ENCODE measurements at places on chromosomes 4 and X.

- DNase-seq, result peak; percentile 38
Measured at GRCh38 chr4:124777007-124777406, 64.5 kb upstream of the ANKRD50 start.

GRCh38 chr4:107619066-107619465 lies 101.0 kb downstream of the PAPSS1 start:
- peak; percentile 86 for DNase-seq

DNA sequence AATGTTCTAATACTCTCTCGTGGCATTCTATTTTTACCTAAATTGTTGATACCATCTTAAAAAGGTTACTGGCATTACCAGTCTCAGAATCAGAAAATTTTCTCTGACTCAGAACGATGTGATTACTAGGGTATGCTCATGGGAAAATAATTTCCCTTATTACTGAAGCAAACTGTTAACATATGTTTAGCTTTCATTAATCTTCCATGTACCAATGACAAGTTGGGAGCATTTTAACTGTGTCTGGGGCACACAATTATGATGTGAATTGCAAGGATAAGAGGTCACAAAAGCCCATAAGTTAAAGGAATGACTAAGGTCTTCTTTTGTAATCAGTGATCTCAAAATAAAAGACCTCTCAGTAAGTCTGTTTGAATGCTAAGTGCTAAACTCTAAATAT lies 1254.6 kb downstream of the PCDH18 start:
- DNase-seq, result no peak

GRCh38 chr4:10066206-10066605 lies 44.9 kb upstream of the SLC2A9 start:
- DNase-seq, result no peak

GRCh38 chrX:65136424-65136823 lies 160.2 kb upstream of the ZC4H2 start:
- DNase-seq, result no peak

GRCh38 chr4:89319756-89320155 lies 12.2 kb upstream of the GPRIN3 start:
- no peak for DNase-seq

DNA sequence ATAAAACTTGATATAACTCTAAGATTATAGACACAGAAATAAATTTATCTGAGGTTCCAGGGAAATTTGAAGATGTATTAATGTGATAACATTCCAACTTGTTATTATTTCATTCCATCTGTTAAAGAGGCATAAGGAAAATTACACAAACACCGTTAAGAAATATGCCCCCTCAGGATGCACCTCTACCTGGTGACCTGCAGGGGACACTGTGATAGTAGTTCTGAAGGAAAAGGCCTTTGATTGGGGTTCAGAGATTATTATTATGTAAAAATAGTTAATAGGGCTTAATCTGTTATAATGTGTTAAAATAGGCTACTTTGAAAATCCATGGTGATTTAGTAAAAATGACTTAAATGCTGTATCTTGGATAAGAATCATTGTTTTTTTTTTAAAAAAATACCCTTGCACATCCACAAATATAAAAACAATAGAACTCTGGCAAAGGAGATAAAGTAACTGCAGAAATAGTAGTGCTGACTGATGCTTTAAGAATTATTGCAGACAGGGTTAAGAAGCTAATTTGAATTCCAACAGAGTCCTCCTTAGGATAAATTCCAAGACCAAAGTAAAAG lies 6.1 kb upstream of the ABRAXAS1 start:
- peak; percentile 34 for DNase-seq

- no peak for DNase-seq
Measured at GRCh38 chr4:141705747-141706377, 69.5 kb downstream of the IL15 start.

DNA sequence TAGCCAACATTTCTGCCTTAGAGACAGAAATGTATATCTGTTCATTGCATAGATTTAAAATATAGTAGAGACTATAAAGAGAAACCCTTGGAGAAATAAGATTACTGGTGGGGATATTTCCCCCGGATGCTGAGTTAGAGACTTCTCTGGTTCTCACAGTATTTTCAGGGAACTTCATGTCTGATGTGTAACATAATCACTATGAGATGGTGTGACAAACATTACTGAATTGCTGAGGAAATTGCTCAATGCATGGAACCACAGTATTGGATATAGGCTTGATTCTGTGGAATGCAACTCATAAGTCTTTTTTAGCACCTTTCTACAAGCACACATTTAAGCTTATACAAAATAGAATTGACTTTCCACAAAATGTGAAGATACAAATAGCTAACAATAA lies 152.7 kb downstream of the SOWAHB start:
- peak; percentile 76 for DNase-seq

DNA sequence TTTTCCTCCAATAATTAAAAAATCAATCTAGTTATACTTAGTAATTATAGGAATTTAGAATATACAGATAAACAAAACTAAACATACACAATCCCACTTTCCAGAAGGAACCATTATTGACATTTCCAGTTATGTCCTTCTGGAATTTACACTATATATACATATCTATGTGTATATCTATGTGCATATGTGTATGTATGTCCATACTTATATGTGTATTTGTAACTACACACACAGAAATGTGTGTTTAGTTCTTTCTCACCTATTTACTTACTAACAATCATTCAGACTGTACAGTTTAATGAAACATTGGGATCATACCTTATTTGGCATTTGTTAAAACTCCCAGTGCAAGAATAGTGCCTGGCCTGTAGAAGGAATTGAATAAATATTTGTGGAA lies 126.4 kb downstream of the FHIP1A start:
- no peak for DNase-seq

DNA sequence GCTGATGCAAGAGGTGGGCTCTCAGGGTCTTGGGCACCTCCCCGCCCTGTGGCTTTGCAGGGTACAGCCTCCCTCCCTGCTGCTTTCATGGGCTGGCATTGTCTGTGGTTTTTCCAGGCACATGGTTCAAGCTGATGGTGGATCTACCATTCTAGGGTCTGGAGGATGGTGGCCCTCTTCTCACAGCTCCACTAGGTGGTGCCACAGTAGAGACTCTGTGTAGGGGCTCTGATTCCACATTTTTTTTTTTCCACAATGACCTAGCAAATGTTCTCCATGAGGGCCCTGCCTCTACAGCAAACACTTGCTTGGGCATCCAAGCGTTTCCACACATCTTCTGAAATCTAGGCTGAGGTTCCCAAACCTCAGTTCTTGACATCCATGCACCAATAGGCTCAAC lies 657.9 kb upstream of the CT83 start:
- DNase-seq, result no peak

DNA sequence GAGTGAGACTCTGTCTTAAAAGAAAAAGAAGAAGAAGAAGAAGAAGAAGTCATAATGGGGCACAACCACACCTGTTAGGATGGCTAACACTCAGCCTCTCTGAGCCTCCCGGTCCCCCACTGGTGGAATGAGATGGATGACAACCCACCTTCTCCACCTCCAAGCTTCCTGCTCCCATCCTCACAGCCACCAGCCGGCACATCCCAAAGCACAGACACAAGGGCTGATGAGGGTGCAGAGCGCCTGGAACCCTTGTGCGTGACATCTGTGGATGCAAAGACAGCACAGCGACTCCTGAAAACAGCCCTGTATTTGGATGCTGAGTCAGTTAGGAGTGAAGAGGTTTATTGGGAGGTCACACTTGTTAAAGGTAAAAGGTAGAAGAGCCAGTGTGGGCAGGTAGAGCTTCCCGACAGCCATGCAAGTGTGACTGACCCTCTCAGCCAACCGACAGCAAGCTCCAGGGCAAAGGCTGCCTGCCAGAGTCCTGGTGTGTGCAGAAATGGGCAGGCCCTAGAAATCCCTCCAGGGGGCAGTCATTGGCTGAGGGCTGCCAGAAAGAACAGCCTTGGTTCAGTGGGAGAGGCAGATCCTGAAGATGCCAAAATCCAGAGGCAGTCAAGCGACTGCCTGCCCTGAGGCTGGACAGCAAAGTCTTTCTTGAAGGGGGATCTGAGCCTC lies 26.6 kb upstream of the MAN2B2 start:
- DNase-seq, result peak; percentile 53

DNA sequence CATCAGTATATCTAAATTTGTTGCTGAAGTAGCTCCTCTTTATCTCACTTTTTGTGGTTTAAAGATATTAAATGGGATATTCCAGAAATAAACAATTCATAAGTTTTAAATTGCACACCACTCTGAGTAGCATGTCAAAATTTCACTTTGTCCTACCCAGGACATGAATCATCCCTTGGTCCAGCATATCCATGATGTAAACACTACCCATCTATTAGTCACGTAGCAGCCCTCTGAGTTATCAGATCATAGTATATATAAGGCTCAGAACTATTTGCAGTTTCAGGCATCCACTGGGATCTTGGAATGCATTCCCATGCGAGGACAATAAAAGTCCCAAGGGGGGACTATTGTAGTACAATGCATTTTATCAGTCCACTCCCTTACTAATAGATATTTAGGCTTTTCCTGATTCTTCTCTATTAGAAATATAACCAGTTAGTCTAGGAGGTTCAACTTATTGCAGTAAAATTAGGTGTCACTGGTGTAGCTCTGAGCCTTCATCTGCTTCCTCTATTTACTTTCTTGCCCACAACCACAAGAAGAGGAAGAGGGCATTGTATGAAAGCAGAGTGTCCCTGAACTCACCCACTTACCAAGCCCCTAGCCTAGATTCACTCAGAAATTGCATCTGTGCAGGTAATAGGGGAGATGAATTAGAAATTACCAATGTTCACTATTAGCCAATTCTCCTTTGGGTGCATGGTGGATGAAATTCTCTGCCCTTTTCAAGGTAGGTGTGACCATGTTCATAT lies 409.8 kb upstream of the GALNT7 start:
- DNase-seq, result peak; percentile 88

DNA sequence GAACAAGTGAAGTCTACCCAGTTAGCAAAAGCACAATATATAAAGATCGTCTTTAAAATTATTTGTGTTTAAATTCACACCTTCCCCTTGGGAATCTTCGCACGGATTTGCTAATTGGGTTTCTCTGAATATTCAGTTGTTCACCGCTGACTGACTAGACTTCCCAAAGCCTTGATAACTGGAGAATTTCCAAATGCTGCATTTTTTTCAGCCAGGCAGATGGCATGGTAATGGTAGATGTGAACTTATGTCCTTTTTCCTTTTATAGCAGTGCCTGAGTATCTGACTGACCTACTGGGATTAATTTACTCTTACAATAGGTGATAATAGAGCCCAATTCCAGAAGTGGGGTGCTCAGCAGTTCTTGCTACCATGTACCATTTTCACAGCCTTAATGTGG lies 548.1 kb downstream of the PACRGL start:
- no peak for DNase-seq

DNA sequence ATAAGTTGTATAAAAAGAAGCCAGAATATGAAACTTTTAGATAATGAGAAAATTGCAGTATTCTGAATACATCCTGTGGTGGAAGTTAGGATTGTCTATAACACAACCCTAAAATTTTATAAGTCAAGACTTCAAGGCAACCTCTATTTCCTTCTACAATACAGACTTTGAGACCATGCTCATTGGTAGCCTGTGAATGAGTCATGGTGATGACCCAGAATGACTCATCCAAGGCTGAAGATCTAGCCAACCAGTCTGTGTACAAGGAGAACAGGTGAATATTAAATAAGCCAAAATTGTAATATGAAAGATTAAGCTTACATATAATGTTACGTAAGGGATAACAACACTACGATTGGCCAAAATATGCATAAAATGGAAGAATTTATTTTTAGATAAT lies 475.9 kb upstream of the GALNT7 start:
- no peak for DNase-seq

- DNase-seq, result no peak
Measured at GRCh38 chr4:157096439-157096838, 20.5 kb downstream of the GLRB start.

DNA sequence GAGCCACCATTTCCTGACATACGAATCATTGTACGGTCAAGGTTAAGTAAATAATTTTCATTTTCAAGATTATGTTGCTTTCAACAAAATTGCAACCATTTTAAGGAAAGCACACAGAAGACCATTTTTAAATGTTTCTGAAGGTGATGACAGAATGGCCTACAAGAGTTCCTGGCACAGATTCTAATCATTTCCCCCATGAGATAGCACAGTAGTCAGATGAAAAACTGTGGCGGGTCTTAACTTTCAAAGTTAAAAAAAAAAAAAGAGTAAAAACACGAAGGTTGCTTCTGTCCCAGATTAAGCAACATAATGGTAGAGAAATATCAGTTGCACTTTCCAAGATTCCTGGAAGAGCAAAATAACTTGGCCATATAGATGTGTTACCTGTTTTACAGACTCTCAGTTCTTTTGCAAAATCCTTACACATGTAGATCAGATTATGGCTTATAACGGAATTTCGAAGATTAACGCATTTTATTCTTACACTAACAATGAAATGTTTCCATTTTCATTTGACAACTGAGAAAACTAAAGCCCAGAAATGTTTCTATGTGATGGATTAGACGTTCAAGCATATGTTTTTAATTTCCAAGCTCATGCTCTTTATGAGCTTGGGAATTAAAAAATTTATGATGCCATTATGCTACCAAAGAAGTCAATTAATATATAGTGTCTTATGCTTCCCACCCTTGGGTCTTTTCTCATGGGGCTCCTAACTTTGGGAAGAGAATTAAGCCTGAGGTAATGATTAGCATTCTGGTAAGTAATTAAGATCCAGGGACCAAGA lies 335.1 kb upstream of the CLNK start:
- no peak for DNase-seq

DNA sequence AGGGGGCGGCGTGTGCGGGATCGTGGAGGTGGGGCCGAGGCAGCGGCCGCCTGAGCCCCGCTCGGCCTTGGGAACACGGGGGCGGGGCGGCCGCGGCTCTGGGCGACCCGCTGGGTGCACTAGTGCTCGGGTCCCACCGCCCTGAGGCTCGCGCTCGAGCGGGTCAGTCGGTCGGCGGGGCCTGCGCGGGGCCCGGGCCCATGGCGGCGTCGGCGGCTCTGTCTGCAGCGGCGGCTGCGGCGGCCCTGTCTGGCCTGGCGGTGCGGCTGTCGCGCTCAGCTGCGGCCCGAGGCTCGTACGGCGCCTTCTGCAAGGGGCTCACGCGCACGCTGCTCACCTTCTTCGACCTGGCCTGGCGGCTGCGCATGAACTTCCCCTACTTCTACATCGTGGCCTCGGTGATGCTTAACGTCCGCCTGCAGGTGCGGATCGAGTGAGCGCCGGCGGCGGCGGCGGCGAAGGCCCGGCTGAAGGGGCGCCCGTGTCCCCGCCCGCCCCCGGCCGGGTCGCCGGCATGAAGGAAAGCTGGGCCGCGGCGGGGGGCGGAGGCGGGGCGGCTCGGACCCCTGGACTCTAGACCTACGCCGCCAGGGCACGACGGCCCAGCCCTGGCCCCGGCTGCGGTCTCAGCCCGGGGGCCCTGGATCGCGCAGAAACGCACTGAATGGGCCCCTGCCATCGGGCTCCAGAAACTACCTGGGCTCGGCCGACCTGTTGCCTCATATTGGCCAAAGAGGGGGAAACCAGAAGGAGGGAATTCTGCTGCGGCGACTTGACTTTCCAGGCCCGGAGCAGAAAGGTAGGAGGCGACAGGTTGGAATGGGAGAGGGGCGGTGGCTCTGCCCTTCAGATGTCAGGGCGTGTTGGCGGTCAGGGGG lies at the start of gene SMIM10L2A:
Gene SMIM10L2A (plus strand): TSS at position 13 of the 878 bp plus-strand sequence. CDS start 188 bp downstream, at position 201.
- no peak for DNase-seq

- no peak for DNase-seq
Measured at GRCh38 chr4:31283679-31284078, 563.5 kb downstream of the PCDH7 start.

Data from foreskin fibroblast (primary cell).